ENCODE measurements at places on chromosomes 7 and 10.
A peak's percentile ranks its signal among the peaks of the same experiment; 100 is the strongest.

DNA sequence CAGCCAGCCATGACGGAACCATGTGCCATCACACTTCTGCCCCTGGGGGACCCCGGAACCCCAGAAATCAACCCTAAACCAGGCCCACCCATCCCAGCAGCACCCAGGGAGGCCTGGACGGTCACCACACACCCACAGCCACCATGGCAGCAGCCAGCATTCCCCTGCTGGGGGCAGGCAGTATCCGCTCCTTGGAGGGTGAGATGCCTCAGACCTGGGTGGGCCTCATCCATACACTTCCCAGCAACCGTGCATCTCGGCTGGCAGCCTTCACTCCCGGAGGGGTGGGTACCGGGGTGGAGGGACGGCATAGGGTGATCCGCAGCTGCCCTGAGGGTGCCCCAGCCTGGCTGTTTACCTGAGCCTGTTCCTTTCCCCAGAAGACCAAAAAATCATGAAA is 69.1 kb upstream of the FAM20C start:
- no peak for DNase-seq

DNA sequence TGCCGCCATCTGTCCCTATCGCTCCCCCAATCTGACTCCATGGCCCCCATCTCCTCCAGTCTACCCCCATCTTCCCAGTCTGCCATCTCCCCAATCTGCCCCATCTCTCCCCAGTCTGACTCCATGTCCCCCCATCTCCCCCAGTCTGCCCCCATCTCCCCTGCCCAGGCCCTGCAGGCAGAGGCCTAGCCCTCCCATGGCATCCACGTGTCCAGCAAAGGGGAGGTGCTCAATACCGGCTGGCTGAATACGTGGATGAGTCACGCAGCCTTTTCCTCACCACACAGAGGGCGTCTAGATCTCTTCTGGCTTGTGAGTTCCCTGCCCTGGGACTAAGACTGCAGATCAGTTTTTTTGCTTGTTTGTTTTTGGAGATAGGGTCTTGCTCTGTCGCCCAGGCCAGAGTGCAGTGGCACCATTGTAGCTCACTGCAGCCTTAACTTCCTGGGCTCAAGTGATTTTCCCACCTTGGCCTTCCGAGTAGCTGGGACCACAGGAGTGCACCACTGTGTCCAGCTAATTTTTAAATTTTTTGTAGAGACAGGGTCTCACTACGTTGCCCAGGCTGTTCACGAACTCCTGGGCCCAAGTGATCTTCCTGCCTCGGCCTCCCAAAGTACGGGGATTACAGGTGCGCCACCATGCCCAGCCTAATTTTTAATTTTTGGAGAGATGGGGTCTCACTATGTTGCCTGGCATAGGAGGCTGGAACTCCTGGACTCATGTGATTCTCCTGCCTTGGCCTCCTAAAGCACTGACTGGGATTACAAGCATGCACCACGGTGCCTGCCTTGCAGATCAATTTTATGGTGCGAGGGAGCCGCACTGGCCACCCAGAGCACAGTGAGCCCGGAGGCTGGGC is 15.3 kb upstream of the GPR146 start:
- DNase-seq, result peak; percentile 89

GRCh38 chr10:20396205-20396604 is 500.9 kb downstream of the NEBL start:
- DNase-seq, result no peak

DNA sequence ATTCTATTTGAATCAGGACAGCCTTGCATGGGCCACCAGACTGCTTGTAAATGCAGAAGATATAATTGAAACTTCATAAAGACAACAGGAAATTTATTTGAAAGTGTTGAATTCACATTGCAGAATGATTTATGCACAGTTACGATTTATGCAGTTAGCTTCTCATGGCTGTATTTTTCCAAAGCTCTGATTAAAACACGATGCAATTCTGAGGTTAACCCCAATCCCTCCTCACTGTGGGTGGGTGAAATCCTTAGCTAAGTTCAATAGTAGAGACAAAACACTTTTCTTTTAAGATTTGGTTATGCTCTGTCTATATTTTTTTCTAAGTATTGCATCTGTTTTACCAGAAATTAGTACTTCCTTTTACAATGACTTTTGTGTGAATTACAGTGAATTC is 728.8 kb upstream of the IGFBP3 start:
- DNase-seq, result no peak

DNA sequence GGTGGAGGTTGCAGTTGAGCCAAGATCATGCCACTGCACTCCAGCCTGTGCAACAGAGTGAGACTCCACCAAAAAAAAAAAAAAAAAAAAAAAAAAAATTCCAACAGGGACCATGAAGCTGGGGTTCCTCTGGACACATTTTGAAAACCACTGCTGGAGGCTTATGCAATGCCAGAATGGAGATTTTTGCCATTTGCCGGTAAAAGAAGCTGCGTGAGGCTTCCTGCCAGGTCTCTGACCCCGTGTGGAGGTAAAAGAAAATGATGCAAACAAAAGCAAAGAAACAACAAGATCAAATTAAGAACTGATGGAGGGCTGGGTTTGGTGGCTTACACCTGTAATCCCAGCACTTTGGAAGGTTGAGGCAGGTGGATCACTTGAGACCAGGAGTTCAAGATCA is 30.5 kb upstream of the PDZD8 start:
- no peak for DNase-seq

- DNase-seq, result peak; percentile 82
These were observed 61.9 kb downstream of the MKI67 start for GRCh38 chr10:128064108-128064969.

- no peak for DNase-seq
These were observed 741.5 kb downstream of the TYW1 start for GRCh38 chr7:67738145-67738544.

DNA sequence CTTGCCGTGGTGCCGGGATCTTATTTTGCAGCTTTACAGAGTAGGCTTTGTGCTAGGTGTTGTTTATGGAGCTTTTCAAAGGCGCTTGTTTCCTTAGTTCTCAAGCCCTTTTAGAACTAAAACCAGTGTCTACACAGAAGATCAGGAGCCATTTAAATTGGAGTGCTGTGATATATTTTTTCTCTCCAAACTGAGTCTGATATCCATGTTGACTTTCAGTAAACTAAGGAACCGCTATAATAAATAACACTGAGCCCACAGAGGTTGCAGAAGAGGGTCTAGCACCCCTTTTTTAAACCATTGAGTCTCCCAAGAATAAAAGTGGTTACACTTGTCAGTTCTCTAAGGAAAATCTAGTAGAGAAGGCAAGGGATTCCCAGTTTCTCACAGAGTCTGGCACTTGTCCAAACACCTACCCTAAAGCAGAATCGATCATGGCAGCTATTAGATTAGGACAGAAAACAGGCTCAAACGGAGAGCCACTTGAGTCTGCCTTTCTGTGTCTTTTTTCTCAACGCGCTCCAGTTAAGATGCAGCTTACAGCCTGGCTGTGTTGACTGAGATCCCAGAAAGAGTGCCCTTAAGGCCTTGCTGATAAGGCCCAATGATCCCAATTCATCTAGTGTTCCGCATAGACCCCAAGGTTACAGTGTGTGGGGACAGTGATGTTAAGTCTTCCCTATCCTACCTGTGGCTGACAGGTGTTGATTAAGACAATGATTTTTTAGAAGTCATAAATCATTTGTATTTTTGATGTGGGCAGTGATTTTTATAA is 804 bp downstream of the TMEM106B start:
- DNase-seq, result no peak

- no peak for DNase-seq
These were observed 450.2 kb upstream of the GALNT17 start for GRCh38 chr7:70681469-70682350.

- no peak for DNase-seq
These were observed 252.6 kb upstream of the IGFBP3 start for GRCh38 chr7:46173476-46174195.

GRCh38 chr10:34864149-34865067 is 49.3 kb upstream of the PARD3 start:
- DNase-seq, result no peak

DNA sequence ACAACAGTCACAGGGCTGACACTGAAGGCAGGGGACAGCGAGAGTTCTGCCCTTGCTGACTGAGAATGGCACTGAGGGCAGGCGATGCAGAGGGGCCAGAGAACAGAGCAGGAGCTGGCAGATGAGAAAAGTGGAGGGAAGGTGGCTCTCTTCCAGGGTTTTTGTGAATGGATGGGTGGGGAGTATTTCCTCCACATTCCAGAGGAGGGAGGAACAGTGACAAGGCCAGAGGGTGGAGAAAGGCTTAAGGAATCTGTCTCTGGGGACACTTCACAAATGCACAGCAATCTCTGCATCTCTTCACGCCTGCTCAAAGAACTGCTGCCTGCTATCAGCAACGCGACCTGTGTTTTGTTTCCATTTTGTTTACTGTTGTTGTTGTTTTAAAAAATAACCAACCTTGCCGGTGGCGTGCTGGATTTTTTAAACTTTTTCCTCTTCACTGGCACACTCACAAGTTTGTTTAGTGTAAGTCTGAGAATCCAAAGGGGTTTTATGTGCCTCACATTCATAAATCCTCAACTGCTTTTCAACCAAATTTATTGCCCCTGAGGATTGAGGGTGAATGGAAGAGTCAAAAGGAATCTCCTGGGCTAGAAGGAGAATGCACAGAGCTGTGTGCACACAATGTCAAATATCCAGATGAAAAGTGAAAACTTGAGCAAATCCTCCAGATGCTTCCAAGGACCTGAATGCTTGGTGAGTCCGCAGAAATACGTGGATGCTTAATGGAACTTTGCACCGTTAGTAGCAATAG is 129.3 kb downstream of the GLI3 start:
- DNase-seq, result no peak

GRCh38 chr7:42750172-42750571 is 161.7 kb downstream of the C7orf25 start:
- DNase-seq, result no peak

DNA sequence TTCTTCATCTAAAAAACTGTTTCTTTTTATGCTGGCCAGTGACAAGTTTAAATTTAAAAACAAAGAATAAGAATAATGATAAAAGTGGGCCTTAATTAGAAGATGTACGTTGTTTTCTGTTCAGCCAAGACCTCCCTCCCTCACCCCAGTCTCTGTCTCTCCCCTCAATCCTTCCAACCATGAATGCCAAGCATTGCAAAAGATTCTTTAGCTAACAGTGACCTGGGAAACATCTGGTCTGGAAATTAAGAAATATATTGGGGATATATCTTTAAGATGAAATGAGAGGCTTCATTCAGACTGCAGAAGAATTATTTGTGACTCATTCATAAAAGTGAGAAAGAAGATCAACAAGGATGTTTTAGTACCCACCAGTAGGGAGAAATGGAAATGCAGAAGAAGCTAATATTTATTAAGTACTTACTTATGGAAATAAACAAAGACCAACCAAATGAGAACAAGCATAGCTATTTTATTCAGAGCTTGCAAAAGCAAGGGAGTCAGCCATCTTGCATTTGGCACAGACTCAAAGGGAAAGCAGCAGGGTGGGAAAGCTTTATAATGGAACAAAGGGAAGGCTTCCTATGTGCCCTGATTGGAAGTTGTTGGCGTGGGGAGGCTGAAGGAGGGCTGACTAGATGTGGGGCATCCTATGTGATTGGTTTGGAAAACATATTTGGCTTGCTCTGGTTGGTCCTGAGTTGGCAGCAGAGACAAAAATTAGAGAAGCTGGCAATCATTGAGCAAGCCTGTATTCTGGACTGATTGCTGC is 595.4 kb upstream of the GHITM start:
- no peak for DNase-seq

DNA sequence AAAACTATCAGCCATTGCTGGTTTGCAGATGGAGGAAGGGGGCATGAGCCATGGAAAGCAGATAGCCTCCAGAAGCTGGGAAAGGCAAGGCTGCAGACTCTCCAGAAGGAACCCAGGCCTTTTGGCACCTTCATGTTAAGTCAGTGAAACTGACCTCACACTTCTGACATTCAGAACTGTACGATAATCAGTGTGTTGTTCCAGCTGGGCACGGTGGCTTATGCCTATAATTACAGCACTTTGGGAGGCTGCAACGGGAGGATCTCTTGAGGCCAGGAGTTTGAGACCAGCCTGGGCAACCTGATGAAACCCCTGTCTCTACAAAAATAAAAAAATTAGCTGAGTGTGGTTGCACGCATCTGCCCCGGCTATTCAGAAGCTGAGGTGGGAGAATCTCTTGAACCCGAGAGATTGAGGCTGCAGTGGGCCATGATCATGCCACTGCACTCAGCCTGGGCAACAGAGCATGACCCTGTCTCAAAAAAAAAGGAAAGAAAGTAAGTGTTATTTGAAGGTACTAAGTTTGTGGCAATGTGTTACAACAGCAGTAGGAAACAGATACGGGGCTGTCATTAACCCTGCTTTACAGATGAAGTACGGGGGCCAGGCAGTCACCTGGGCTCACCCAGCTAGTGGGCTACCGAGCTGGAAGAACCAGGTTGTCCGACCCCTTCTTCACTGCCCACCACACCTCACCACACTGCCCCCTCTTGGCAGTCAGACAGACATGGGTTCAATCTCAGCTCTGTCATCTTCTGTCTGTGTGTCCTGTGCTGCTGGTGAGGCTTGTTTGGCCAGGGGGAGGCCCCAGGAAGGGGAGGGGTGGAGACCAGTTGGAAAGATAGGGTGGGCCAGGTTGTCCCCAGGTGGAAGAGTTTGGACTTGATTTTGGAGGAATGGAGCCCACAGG is 18.3 kb downstream of the CHST3 start:
- no peak for DNase-seq

GRCh38 chr7:113207931-113208330 is 89.6 kb upstream of the SMIM30 start:
- no peak for DNase-seq

- no peak for DNase-seq
These were observed 210.9 kb downstream of the CREB5 start for GRCh38 chr7:28623105-28623730.

DNA sequence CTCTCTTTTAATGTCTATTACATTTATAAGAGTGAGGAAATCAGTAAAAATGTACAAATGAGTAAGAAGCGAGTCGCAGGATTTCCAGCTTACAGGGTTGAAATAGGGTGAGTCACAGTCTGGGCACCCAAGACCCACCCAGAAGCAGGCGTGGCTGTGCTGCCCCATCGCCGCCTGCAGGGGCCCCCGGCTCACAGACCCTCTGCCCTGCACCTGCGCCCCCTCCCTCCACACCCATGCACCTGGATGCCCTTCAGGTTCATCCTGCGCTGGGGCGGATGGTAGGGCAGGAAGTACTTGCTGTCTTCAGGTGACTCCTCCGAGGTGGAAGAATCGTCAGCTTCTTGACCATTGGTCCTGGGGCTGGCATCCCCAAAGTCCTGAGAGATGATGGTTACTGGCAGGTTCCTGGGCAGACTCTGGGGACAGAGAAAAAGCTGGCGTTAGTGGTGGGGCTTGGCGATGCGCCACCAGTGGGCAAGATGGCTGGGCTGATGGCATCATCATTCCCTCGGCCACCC is 90.2 kb upstream of the GNA12 start:
- peak; percentile 36 for DNase-seq

- no peak for DNase-seq
These were observed 868.1 kb downstream of the LRMDA start for GRCh38 chr10:76299501-76299900.
